T1000 (cell line): ENCODE measurements at places on chromosomes 3 and 15.

DNA sequence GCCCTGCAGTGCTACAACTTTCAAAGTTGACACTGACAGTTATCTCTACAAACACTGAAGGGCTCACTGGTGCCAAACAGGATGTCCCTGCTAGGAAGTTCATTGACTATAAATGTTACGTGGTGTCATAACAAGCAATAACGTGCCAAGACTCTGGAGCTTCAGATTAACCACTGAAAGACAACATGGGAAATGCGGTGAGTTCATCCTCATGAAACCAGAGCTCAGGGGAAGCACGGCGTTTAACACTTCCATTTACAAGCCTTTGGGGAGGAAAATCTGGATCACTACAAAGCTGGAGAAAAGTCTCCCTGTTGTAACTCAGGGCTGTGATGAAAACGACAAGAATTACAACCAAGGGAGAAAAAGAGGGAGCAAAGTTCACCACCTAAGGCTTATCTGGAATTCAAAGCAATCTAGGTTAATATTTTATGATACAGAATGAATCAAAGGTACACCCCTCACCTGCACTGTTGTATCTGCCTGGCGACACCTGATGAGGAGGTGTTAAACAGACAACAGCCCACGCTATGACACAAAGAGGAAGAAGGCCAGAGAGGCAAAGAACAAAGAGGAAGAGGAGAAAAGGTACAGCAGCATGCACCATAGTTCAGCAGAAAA is 27.0 kb downstream of the SHQ1 start:
- no peak for DNase-seq

DNA sequence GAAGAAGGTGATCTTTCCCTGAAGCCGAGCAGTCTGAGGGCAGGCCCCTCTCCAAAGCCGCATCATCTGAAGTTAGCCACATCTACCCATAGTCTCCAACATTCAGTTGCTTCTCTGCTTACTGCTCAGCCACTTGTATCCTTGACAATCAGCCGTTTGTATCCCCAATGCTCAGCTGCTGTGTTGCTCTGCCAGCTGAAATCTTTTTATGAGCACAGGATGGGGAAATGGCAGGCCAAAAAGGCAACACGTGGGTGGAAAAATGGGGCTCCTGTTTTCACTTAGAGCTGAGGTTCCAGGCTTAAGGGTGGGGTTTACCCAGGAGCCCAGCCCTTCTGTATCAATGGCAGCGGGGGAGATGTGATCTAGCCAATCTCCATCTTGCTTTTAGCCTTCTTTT is 36.3 kb downstream of the METTL6 start:
- DNase-seq, result no peak

- no peak for DNase-seq
Measured at GRCh38 chr15:47620960-47621681, 96.2 kb upstream of the SEMA6D start.

GRCh38 chr3:43539321-43539720 is 82.5 kb downstream of the ANO10 start:
- no peak for DNase-seq

- DNase-seq, result no peak
Measured at GRCh38 chr3:139601191-139601961, 61.8 kb upstream of the RBP1 start.

DNA sequence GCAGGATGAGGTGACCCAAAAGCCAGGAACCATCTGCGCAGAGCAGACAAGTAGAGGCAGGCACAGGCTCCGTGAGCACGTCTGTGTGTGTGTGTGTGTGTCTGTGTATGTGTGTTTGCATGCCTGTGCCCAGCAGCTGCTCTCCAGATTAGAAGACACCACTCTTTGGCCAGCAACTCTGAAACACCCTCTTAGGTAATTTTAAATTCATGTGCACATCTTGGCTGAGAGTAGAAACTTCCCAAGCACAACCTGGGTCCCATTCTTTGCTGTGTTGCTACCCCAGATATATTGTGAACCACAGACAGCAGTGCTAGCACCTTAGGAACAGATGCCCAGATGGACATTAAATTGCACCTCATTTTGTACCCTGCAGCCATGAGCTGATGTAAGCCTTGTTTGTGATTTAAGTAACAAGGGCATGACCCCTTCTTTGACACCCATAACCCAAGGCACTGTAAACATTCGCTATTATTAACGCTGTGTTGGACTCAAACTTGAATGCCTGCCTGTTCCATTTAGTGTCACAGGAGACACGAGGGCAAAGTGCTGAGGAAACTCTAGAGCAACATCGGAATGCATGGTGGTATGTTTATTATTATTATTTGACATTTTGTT is at the start of gene FILIP1L:
TSS of gene FILIP1L (minus strand) at position 89 of the 618 bp plus-strand sequence.
- DNase-seq, result no peak

- DNase-seq, result no peak
Measured at GRCh38 chr3:188834349-188834748, 337.4 kb upstream of the TPRG1 start.

- DNase-seq, result no peak
Measured at GRCh38 chr3:162367429-162368260, 871.0 kb downstream of the OTOL1 start.

- DNase-seq, result no peak
Measured at GRCh38 chr3:14827776-14828175, 9.0 kb downstream of the FGD5 start.

DNA sequence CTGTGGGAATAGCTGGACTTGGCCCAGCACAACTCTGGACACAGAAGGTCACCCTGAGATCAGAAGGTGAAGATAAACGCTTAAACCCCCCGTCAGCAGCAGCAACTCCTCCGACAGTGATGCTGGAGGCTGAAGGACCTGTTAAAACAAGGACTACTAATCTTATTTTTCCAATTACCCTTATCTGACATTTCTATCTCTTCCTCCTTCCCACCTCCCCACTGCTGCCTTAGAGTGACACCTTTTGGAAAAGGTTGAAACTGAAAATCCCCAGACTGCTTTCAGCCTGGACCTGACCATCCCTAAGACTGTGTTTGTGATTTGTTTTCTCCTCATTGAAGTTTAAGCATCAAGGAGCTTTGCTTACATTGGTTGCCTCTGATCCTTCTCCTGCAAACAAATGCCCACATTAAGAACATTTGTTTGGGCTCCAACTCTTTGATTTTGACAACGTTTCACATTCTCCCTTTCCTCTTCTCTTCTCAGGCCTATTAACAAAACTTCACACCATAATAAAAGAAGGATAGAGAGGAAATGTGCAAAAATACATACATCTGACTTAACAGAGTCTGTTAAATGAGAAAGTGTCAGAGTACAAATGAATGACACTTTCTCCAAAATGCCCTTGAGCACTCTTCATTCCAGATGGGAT is 410.6 kb upstream of the WNT5A start:
- DNase-seq, result no peak

DNA sequence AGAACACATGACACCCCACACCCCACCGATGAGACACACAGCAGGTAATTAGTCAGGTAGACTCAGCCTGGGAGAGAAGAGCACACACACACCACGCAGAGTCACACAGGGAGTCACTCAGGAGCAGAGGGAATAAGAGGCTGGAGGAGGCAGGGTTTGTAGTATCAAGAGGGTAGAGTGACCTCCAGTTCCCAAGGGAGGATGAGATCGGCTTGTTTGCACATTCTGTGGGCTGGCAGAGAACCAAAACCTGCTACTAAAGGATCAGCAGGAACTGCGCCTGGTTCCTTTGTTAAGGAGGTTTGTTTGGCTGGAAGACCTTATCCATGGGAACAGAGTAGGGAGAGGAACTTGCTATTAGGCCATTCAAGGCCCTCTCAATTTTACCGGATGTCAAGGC is 281.4 kb upstream of the SLCO3A1 start:
- DNase-seq, result peak; percentile 59

DNA sequence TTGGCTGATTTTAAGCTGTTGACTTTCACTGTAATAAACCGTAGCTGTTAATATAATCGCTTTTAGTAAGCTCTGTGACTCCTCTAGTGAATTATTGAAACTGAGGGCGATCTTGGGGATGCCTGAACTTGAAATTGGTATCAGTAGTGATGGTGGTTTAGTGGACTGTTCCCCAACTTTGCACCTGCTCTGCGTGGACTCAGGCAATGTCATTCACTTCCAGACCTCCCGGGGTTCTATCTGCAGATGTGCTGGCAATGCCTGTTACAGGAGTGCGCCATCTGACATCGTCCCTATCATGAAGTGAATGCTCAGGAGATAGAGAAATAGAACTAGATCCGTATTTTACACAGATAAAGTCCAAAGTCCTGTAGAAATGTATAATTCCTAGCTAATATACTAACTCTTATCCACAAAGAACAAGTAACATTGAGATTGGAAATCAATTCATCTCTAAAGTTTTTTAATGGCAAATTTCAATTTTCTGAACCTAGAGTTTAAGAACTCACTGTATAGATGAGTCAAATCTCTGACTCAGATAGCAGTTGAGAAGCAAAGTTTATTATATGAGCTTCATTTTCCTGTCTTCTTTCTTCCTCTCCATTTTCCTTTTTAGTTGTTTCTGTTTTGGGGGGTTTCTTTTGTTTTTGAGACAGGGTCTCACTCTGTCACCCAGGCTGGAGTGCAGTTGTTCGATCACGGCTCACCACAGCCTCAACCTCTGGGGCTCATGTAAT is 51.8 kb downstream of the HEG1 start:
- DNase-seq, result no peak

- DNase-seq, result no peak
Measured at GRCh38 chr3:49805897-49806701, 3.0 kb downstream of the INKA1 start.

DNA sequence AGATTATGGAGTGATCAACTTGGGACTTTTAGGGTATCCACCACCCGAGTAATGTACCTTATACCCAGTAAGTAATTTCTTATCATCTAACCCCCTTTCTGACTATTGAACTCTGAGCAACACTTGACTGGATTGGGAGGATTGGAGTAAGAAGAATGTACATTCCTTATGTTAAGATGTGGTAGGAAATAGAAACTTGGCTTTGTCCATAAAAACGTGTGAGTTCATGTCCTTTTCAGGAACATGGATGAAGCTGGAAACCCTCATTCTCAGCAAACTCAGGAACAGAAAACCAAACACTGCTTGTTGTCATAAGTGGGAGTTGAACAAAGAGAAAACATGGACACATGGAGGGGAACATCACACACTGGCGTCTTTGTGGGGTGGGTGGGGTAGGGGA is 112.3 kb downstream of the PTPRG start:
- DNase-seq, result no peak

DNA sequence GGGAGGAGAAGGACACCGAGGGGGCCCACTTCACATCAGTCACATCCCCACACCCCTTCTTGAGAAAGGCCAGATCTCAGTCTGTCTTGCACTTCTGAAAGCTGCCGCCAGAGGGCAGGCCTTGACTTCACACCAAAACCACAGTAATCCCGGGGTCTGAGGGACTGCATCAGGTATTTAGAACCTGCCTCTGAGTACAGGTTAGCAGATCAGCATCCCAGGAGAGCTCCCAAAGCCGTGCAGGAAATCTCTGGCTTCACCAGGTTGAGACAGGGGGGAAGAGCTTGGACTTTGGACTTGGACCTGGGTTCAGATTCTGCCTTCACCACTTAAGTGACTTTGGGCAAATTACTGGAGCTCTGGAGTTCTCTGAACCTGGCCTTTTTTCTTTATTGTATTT is 50.3 kb downstream of the LHFPL4 start:
- peak; percentile 39 for DNase-seq

DNA sequence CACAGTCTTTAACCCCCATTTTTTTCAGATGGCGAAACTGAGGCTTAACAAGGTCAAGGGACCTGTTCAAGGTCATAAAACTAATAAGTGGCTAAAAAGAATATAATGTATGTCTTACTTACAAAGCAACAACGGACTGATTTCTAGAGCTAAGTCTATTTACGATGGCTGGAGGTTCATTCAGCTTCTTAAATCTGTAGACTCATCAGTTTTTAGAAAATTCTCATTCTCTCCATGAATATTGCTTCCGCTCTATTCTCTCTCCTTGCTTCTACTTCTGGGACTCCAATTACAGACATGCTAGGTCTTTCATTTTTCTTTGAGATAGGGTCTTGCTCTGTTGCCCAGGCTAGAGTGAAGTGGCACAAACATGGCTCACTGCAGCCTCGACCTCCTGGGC is 68.9 kb downstream of the WHAMM start:
- DNase-seq, result no peak

GRCh38 chr3:126423191-126424038 is 28.7 kb downstream of the CFAP100 start:
- no peak for DNase-seq

DNA sequence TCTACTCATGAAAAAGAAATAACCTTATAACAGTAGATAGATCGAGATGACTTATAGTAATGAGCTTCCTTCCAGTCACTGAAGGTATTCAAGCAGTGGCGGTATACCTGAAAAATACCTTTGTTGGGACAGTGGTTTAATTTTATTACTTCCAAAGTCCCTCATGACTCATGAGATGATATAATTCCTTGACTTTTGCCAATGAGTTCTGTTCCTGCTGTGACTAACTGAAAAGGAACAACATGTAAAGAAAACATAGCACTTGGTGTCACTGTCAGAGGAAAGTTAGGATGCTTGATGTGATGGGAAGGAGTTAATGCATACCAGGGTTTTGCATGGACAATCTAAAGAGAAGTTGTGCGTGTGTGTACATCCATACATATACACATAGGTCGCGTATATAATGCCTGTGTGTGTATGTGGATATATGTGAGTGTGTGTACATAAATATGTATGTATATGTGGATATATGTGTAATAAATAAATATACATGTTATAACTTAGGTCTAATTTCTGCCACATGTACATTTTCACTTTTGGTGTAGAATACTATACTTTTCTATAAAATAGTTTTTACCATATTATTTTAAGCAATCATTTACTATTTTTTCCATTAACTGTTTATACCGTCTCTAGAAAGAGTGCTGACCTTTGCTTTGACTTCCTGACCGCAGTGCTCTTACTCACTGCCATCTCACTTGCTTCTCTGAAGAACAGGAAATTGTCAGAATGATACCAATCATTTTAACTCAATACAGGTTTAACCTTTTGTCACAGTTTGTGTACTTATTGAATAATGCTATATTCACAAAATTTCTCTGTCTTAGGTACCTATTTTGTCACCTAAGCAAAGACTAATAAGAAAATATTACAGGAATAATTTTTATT is 12.6 kb upstream of the PAK2 start:
- no peak for DNase-seq

DNA sequence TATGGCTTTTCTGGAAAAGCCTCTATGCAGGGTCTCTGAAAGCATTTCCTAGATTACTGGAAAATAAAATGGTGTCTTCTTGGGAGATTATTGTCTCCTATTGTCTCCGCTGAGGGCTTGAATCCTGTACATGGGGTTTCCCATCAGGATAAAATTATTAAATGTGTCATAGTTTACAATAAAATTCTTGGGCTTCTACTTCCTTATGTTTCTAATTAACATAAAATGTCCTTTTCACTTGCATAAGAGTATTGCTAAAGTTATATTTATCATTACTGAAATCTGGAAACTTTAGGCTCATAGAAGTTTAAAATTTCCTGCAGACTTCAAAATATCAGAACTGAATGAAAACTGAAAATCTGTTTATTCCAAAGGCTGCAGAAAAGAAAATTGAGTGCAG is 595.5 kb upstream of the AGTR1 start:
- no peak for DNase-seq

DNA sequence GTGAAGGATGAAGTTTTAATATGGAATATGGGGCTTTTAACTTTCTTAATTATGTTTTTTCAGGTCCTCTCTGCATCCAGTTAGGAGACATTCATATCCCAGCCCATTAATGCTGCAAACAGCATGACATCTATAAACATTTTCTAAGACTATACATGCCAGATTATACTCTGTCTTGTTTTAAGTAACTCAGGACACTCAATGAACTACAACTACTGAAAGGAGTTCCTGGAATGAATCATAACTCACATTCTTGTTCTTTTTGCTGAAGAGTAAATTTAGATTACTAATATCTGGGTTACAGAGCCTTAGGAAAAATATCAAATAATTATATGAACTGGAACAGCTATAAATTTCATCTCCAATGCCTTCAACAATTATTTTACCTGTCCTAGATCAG is 167.4 kb downstream of the STAG1 start:
- no peak for DNase-seq
